ENCODE measurements at places on chromosomes 11 and 22.
A peak's percentile ranks its signal among the peaks of the same experiment; 100 is the strongest.

DNA sequence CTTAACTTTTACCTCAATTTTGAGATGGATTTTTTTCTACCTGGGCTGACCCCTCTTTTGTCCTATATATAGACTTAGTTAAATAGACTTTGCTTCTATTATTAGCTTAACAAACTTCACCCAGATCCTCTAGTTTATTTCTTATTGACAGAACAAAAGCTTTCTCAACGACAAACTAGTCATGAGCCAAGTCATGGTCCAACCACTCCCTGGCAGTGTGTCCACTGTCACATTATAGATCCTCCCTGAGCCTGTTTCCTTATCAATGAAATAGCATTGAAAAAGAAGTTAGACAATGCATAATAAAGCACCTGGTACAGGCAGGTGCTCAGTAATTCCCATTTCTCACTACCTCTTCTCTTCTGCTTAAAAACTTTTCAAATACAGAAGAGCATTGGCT lies 155.1 kb downstream of the SPON1 start:
- no peak for DNase-seq

DNA sequence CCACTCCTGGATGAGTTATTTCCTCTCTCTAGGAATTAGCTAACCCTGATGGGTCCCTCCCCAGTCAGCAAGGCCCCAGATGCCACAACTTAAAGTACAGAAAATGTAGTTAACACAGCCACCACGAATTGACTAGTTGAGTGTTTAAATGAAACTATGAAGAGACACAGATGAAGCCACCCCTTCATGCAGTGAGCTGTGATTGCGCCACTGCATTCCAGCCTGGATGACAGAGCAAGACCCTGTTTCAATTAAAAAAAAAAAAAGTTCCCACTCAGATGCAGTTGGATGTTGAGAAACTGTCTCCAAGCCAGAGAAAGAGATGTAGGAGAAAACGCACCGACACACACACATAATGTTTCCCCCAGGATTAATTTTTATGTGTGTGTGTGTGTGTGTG lies 53.3 kb downstream of the SCN3B start:
- no peak for DNase-seq

DNA sequence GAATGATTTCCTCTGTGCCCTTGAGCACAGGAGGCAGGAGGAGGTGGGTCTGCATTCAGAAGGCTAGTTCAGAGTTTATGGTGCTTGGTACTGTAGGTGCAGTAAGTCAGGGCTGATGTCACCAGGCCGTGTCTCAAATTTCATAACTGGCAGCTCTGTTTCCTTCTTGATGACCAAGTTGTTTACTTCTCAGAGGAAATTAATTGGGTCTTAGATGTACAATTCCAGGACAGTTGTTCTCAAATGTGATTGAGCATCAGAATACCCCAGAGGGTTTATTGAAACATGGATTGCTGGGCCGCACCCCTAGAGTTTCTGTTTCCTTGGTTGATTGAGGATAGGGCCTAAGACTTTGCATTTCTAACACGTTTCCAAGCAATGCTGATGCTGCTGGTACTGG lies 6.2 kb downstream of the AMOTL1 start:
- DNase-seq, result no peak

- no peak for DNase-seq
Measured at GRCh38 chr11:113016905-113017304, 55.7 kb downstream of the NCAM1 start.

- peak; percentile 73 for DNase-seq
Measured at GRCh38 chr11:74449369-74449931, 17.9 kb downstream of the KCNE3 start.

DNA sequence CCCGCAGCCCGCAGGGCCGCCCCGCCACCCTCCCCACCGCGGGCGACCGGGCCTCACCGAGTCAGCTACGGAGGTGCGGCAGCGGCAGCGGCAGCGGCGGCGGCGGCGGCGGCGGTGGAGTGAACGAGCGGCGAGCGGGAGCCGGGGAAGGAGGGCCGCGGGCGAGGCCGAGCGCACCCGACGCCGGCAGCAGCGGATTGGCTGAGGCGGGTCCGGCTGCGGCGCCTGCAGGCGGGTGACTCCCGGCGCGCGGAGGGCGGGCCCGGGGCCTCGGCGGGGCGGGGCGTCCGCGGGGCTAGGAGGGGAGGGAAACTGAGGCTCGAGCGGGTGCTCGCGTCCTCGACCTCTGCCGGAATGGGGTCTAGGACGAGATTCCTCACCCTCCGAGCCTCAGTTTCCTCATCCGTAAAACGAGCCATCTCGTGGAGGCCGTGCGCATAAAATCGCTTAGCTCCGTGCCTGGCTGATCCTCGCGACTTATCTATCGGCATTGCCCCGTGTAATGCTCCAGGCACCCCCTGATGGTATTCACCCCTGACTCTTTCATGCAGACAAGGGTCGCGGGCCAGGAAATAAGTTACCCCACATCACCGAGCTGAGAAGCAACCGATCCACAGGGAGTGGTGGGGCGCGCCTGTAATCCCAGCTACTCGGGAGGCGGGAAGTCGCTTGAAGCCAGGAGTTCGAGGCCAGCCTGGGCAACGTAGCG lies at the start of gene CPT1A:
CPT1A (minus strand) TSS at position 199 of the 709 bp plus-strand sequence. CDS start 26,442 bp downstream, outside the sequence.
- peak; percentile 83 for DNase-seq

GRCh38 chr11:68956142-68956541 lies 24.6 kb downstream of the MRGPRD start:
- DNase-seq, result peak; percentile 26

DNA sequence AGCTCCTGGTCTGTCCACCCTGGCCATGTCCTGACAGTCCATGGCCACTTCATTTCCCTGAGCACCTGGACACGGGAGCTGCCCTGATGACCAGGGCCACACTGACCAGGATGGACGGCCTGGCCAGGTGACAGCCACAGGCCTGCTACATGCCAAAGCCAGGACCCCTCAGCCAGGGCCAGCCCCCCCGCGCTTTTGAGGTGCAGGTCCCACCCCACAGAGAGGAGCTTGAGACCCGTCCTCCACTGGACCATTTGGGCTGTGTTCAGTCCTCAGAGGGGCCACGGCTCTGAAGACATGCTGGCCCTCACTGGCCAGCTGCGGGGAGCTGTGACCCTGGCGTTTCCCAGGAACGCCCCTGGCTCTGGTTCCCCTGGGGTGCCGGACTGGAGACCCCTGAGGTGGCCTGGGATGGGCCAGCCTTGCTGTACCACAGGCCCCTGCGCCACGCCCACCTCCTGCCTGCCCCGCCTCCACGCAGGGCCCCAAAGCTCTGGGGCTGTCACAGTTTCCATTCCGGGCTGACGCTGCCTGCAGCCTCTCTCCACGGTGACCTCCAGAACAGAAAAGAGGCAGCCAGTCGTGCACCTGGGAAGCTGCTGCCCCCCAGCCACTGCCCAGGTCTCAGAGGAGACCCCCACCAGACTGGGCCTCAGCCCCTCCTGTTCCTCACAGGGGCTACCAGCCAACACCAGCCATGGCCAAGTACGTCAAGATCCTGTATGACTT lies 18.2 kb downstream of the EPS8L2 start:
- no peak for DNase-seq

GRCh38 chr11:47523490-47524225 lies 29.3 kb downstream of the CELF1 start:
- DNase-seq, result peak; percentile 58

- DNase-seq, result no peak
Measured at GRCh38 chr11:72244361-72245262, 636 bp upstream of the PHOX2A start.

DNA sequence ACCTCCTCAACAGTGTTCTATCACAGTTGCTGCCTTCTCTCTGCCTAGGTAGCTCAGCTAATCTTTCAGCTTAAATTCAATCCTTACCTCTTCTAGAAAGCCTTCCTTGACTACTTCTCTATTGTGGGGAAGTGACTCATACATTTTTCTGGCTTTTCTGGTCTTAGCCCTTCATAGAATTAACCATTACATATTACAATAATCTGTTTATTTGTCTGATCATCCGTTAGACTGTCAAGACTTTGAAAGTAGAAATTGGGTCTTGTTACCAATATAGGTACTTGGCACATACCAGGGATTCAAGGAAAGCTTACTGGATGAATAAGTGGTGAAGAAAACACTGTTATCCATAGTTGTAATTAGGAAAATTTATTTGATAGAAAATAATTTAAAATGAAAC lies 89.6 kb downstream of the FANCF start:
- no peak for DNase-seq

DNA sequence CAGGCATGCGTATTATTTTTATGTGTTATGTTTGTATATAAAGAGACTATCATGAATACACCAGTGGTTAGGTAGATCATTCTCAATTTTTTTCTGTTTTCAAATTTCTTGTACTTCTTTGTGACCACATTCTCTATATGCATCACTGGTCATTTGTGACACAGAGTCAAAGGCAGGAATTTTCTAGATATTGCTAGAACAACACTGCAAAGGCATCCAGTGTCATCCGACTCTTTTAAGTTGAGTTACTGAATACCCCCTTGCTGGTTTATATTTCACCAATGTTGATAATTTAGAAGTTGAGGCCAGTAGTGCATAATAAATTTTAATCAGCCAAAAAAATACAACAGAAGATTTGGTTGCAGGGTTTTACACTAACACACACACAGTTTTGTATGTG lies 351.8 kb downstream of the CASP12 start:
- no peak for DNase-seq

DNA sequence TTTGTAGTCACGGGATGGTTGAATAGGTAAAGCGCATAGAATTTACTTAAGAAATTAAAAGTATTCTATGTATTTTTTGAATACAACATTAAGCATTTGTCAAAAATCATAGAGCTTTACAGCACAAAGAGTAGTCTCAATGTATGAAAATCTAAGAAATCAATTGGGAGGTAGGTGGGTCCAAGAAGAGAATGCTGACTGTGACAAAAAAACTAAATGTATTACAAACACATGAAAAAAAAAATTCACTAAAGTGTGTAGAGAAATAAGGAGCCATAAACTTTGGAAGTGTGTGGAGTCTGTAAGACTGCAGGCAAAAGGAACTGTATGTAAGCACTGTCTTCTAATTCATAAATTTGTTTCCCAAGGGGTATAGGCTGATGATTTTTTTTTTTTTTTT lies 558.3 kb downstream of the JRKL start:
- DNase-seq, result no peak

GRCh38 chr11:108025387-108026080 lies 16.8 kb downstream of the CUL5 start:
- peak; percentile 8 for DNase-seq

GRCh38 chr11:114301927-114302326 lies 5.7 kb downstream of the NNMT start:
- DNase-seq, result no peak

- DNase-seq, result no peak
Measured at GRCh38 chr11:10023212-10023611, 270.8 kb downstream of the SBF2 start.

DNA sequence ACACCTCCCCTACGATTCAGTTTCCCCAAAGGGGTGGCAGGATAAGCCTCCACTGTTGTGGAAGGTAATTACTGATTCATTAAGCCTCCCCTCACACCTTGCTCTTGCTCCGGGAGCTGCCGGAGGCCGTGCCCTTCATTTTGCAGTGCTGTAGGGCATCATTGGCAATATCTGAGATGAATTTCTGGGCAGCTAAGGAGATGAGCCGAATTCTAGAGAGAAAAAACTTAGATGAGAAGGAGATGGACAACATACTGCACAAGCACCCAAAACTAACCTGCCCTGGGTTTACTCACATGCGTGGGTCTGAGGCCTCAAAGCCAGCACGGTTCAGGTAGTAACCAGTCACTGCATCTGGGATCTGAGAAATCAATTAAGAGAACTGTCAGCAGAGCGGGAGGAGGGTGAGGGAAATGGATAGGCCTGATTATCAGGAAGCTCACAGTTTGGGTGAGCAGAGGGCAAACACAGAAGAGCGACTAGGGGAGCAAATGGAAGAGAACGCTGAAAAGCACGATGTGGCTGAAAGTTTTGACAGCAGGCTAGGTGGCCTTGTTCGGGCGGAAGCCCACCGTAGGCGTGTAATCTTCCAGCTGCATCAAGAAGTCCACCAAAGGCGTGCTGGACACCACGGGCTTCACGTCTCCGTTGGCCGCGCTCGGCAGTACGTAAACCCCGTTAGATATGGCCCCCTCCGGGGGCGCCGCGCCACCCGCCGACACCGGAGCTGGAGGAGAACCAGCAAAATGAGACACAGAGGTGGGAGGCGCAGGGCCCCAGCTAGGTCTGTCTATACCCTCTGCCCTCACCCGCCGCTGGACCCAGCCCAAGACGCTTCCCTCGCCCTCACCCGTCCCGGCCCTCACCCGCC lies 689 bp downstream of the TAF10 start:
- DNase-seq, result peak; percentile 23

DNA sequence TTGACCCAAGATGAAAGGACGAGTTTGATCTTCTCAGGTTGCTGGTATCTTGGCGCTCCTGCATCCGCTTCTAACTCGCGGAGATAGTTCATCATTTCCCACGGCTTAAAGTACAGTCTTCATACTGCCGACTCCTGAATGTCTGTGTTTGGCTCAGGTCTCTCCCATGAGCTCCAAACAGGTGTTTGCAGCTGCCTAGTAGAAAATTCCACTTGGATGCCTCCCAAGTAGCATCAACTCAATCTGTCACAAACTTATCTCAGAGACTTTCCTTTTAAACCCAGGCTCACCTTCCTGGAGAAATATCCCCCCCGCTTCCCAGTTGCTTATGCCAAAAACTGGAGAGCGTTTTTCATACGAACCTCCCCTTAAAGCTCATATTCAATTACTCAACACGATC lies 986.5 kb downstream of the TBC1D22A start:
- no peak for DNase-seq

DNA sequence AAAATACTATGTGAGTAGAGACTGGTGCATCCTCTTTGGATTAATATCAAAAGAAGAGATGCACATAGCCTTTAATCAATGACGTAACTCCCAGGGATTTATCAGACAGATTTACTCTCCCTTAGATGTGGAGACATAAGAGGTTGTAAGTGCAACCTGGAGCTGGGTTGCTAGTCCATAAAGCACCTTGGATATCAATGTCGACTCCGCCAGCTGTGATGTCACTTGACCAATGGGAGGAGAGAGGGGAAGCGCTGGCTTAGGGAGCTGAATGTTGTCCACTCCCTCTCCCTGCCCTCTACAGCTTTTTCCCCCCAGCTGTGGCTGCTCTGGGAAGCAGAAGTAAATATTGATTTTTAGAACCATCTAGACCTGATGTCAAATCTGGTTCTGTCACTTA lies 28.9 kb upstream of the TMEM86A start:
- no peak for DNase-seq

DNA sequence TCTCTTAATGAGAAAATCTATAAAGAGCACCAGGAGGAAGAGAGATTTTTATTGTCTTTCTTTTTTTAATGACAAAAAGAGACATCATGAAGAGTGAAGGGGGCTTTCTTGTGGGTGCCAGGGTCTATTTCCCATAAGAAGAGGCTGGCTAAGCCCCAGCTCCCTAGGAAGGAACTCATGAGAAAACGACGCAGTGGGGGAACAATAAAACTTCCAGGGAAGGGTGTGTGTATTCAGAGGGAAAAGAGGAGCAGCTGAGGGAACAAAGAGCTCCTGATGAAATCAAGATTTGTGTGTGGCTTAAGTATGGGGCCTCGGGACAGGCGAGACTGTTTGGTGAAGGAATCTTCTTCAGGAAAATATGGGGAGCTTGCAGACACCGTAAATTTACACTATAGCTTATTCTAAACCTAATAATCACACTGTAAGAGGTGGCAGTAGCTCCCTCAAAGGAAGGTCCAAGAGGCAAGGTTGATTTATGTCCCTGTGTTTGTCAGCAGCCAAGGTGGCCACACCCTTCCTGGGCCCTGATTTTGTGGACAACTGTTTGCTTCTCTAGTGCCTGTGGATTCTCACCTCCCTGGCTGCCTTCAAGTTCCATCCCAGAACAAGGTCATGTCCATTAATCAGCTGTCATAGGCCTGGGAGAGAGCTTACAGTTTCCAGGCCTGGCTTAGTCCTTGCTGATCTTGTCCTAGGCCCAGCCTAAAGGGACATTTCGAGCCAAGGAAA lies 615.7 kb downstream of the INSC start:
- no peak for DNase-seq

GRCh38 chr11:65182258-65183170 lies 786 bp downstream of the CAPN1 start:
- no peak for DNase-seq
